ENCODE measurements at places on chromosomes 1 and 21. TPM values are rescaled to one million over a fixed set of nuclear protein-coding genes. Genes with fewer than 3 reads are reported as not detected.

GRCh38 chr21:44291078-44291935, 5.6 kb downstream of the AIRE start:
- no peak for DNase-seq

GRCh38 chr1:206952171-206952570, 5.9 kb upstream of the PIGR start:
- no peak for DNase-seq

GRCh38 chr1:21510885-21511578, 1.8 kb downstream of the ALPL start:
- peak; percentile 31 for DNase-seq

DNA sequence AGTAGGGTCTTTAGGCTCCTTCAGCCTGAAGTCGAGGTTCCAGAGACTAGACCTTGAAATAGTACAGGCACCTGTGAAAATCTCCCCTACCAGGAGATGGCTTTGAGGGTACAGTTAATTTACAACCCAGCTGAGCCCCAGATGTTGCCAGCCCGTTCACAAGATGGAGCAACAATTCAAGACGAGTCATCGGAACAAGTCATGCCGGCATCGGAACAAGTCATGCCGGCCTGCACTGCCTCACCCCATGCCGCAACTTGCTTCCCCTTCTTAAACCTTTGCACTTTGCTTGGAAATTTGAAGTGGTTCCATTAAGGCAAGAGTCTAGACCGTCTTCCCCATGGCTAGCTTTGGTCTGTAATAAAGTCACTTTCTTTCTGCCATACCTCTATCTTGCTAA, 16.0 kb downstream of the HHAT start:
- DNase-seq: no peak

DNA sequence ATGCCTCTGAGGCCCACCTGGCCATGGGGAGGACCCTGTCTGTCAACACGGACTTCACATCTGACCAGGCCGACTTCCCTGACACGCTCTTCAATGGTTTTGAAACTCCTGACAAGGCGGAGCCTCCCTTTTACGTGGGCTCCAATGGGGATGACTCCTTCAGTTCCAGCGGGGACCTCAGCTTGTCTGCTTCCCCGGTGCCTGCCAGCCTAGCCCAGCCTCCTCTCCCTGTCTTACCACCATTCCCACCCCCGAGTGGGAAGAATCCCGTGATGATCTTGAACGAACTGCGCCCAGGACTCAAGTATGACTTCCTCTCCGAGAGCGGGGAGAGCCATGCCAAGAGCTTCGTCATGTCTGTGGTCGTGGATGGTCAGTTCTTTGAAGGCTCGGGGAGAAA, 101.8 kb downstream of the ADARB1 start:
- no peak for DNase-seq

Gene PTCH2
- total RNA-seq: 0.03 TPM

Gene HPCA
- total RNA-seq: not detected

Gene CELSR2
- total RNA-seq: 3.5 TPM

GRCh38 chr1:198106011-198106410, 50.8 kb upstream of the NEK7 start:
- peak; percentile 21 for DNase-seq

DNA sequence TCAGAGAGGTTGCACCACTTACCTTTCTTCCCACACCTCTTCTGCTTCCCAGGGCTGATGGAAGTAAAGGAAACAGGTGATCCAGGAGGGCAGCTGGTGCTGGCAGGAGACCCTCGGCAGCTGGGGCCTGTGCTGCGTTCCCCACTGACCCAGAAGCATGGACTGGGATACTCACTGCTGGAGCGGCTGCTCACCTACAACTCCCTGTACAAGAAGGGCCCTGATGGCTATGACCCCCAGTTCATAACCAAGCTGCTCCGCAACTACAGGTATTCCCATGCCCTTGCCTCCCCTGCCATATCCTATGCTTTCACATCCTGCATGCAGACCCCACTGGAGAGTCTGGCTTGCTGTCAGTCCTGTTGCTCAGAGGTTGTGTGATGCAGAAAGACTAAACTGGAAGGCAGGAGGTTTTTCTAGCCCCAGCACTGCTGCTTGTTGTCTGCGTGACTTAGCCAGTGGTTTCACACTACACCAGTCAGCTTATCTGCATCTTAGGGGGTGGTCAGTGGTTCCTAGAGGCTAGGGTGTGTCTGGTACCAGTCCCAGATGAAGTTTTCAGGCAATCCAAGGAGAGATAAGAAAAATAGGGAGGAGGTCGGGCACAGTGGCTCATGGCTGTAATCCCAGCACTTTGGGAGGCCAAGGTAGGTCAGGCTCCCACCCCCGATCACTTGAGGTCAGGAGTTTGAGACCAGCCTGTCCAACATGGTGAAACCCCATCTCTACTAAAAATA, 10.2 kb downstream of the RHOC start:
- DNase-seq: no peak

GRCh38 chr1:162275622-162276175, 101.0 kb downstream of the SPATA46 start:
- DNase-seq: no peak

DNA sequence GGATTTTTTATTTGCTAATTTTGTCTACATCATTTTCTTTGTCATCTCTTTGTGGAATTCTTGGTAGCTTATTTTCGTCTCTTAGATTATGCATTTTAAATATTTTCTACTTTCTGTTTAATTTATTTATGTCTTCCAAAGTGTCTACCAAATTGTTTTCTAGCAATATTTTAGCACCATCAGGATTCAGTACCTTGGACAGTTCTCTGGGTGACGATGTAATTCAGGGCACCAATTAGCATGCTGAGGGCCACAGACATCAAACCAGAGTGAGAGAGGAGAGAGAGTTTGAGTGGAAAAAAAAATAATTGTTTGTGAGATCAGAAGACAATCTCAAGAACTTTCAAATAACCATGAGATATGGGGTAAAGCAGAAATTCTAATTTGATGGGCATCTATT, 169.8 kb upstream of the CXADR start:
- DNase-seq: peak; percentile 30

Measured in SK-MEL-5 (cell line).